ENCODE measurements at places on chromosomes 3 and 15.

DNA sequence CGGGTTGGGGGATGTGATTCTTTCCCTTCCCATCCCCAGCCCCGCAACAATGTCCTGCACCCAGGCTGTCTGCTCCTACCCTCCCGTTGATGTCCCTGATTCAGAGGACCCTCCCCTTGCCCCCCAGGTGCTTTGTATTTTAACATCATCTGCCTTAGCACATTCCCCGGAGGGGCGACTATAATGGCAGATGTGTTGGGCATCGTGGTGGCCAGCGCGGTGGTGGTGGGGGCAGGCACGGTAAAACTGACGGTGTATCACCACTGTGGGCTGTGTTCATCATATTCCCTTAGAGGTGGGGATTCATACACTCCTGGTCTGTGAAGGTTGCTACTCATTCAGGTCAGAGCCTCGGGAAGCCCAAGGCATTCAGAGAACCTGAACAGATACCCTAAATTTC, 173.0 kb downstream of the ADAMTS17 start:
- DNase-seq, result no peak

DNA sequence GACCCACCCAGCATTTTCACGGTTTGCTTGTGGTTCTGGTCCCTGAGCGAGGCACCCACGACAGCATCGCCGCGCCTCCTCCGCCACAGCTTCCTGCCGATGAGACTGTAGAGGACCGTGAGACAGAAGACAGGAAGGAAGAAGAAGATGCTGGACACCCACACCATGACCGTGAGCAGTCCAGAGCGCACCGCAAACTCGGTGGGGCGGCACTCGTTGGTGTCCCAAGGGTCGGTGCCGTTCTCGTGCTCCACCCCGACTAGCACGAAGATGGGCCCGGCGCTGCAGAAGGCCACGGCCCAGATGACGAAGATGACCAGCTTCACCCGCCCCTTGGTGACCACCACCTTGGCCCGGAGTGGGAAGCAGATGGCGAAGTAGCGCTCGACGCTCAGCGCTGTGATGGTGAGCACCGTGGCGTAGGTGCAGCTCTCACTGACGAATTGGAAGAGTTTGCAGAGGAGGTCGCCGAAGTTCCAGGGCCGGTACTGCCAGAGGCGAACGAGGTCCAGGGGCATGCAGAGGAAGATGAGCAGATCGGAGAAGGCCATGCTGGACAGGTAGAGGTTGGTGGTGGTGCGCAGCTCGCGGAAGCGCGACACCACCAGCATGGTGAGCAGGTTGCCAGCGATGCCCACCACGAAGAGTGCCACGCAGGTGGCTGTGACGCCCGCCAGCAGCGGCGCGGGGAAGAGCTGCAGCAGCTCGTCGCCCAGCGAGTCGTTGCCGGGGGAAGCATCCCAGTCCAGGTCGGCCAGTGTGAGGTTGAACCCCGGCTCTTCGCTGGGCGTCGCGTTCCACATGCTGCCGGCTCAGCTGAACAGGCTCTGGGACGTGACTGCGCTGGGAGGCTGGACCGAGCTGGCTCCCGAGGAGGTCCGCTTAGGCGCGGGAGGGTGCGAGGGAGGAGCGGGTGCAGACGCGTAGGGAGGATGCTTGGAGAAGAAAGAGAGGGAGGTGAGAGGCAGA, at the start of gene GHSR:
Gene GHSR (minus strand): TSS at position 846 of the 969 bp plus-strand sequence. CDS start 43 bp downstream, at position 803.
- DNase-seq, result no peak

DNA sequence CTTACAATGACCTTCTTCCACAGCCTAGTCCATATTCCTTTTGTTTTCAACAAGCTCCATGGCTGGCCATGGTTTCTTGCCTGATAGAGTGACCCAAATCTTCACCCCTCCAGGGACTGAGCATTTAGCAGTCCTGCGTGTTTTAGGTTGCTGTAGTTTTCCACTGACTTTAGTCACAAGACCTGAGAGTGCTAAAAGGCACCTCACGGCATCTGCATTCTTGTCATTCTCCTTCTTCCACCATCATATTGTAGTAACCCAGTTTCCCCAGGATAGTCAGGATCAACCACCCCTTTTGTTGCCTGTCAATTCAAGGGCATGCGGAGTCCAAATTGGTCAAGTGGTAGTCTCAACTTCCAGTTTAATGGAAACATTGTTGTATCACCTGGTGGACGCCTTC, 20.8 kb downstream of the HTR3C start:
- no peak for DNase-seq

DNA sequence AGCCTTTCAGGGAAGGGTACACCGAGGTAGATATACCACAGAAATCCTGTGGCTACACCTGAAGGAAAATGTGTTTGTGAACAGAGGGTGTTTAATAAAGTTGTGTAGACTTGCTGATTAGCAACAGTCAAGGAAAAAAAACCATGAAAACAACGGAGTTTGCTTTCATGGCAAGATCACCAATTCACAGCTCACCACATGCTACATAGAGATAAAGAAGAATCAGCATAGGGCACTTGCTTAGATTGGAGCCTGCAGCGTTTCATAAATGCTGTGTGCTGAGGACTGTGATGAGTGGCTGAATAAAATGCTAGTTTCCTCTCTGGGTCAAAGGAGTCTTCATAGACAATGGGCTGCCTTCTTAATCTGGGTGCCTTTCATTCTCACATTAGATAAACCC, 257.6 kb downstream of the SLC9A9 start:
- DNase-seq, result no peak

GRCh38 chr3:77254967-77255831, 215.3 kb downstream of the ROBO2 start:
- DNase-seq, result no peak

GRCh38 chr3:105512061-105512460, 145.4 kb downstream of the ALCAM start:
- DNase-seq, result no peak

- DNase-seq, result peak; percentile 37
These were observed 44.8 kb downstream of the CYP11A1 start for GRCh38 chr15:74322558-74323180.

- DNase-seq, result no peak
These were observed 4.8 kb upstream of the RHOV start for GRCh38 chr15:40878785-40879184.

Data from activated CD8-positive, alpha-beta memory T cell treated with anti-CD3 and anti-CD28 coated beads for 1 hour (primary cell).